Colonic mucosa (tissue), 4 donors: ENCODE measurements at places on chromosomes 5 and 9. TPM values are rescaled to one million over a fixed set of nuclear protein-coding genes. Genes with fewer than 3 reads are reported as not detected.

Gene RETREG1
- total RNA-seq, result 49.9 TPM

Gene PROP1
- not detected for total RNA-seq

Gene UTP15
- 9.4 TPM for total RNA-seq

DNA sequence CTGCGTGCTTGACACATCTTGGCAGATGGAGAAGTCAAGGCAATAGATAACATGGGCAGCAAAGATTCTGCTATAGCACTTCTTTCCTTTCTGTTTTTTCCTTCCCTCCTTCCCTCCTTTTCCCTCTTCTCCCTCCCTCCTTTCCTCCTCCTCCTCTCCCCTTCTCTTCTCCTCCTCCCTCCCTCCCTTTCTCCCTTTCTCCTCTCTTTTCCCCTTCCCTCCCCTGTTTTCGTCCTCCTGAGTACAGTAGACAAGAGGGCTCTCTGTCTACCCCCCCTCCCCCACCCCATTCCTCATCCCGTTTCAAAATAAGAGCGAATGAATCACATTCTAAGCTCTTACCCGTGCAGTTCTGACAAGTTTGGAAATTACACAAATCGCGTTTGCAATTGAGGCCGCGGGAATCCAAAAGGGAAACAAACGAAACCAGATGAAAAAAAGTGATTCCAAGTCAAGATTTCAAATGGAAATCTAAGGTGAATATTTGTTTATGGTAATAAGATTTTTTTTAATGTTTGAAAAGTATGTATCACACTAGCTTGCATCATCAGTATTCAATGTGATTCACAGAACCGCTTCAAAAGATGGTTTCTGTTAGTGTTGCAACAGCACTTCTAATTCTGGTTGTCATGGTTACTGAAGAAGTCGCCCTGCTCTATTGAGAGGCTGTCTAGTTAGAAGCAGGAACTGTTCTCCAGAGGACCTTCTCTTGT, 1.3 kb downstream of the NIM1K start:
- DNase-seq, result no peak

Gene HTR1A
- not detected for total RNA-seq

DNA sequence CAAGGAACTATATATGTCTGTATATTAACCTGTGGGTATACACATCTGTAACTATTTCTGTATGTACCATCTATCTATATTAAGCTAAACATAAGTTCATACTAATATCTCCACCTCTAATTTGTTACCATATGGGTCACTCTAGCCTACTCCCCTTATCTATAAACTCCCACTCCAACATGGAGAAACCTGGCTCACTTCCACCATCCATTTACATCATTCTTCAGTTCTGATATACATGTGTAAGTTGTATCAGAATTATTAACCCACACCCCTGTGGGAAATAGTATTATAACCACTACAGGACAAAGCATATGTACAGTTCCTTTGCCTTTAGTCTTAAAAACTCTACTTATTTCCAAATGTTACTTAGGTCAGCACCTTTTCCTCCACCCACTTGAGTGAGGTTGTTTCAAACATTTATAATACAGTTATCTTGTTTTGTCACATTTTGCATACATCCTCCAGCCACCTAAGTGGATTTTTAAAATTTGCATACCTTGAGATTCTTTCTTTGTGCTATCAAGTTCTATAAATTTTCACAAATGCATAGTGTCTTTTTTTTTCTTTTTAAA, 10.6 kb downstream of the NDFIP1 start:
- DNase-seq, result no peak

DNA sequence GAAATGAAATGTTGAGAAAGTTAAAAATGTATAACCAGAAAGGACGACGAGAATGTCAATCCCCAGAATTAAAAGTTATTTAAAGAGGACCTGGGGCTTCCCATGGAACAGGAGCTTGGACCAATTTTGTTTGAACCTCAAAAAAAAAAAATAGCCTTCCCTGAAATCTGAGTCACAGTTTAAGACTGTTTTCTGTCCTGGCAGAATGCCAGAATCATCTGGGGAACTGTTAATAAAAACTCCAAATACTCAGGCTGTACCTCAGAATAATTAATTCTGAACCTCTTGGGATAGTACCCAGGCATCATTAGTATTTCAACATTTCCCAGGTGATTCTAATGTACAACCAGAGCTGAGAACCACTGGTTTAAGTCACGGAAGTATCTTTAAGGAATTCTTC, 102.2 kb upstream of the SLCO6A1 start:
- no peak for DNase-seq

DNA sequence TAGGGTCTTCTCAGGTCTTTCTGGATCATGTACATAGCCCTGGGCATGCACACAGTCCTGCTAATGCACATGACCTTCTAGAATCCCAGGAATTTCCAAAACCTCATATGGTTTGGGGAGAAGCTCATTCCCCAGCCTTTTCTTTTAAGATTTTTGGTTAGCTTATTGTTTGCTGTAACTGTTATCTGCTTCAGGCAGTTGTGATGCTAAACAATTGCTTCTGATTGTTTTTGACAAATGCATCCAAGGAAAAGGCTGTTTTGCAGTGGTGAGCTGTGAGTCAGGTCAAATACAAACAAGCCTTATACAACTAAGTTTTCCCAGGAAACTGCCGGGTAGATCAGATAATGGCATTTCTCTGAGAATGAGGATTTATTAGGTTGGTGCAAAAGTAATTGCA, 32.7 kb downstream of the SMC5 start:
- no peak for DNase-seq

DNA sequence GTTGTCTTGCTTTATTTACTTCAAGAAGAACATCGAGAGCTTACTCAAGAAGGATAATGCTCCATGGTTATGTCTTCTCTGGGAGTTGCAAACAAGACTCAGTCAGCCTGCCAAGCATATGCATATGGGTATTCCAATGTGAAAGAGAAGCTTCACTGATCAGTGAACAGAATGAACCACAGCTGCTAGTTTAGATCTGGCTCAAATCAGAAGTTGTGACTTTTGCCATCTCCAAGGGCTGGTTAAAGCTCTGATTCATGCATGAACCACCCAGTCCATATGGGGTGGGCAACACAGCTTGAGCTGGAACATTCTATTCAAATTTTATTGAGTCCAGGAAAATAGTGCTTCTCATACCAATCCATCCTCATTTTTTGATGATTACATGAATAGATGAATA, 50.0 kb downstream of the ATPSCKMT start:
- DNase-seq, result no peak

DNA sequence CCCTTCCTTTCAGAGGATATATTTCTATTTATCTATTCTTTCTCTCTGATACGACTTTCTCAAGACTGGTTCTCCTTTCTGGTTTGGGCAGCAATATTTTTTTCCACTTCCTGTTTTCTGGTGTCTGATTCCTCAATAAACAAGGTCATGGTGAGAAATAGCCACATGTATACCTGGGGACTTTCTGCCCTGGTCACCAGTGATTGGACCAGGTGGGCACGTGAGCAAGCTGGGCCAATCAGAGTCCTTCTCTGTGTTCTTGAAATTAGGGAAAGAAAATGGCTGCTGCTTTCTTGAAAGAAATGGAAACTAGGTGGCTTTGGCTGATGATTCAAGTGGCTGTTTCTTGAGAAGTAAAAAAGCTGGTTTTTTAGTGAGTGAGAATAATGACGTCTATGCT, 18.4 kb upstream of the GSN start:
- DNase-seq, result no peak
